CD4-positive, alpha-beta T cell treated with Interleukin-4 for 1 hour (primary cell): ENCODE measurements at places on chromosomes 3 and 15.

DNA sequence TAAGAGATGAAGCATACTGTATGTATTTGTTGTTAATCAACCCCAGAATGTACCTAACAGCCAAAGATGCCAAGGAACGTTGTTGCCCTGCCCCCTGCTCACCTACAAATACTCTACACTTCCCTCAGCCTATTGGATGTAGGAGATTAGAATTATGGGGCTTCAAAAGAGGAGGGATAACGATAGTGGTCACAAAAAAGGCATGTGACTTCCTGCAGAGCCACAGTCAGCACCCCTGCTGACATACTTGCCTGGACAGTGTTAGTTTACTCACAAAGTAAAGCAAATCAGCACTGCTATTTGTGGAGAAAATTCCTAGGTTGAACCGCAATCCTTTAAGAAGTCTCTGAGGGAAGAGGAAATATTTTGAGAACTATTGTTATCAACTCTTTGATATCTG, 37.9 kb downstream of the PARP15 start:
- no peak for DNase-seq

GRCh38 chr3:143002727-143003126, 1.4 kb downstream of the U2SURP start:
- no peak for DNase-seq

DNA sequence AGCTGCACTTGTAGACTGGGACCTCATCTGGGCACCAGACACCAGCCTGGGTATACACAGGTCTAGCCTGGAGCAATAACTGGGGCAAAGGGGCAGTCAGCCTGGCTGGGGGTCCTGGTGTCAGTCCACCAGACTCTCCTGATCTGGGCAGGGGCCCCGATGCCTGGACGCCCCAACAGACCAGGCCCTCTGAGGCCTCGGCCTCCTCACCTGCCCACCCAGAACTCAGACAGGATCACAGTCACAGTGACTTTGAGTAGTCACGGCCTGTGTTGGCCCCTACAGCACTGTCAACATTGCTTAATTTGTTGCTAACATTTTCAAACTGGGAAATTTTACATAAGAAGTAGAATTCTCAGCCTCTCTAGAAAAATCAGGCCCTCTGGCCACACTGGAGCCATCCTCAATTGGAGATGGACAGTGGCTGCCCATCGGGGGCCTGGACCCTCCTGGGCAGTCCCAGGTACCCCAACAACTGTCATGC, 5.8 kb downstream of the TWF2 start:
- no peak for DNase-seq

DNA sequence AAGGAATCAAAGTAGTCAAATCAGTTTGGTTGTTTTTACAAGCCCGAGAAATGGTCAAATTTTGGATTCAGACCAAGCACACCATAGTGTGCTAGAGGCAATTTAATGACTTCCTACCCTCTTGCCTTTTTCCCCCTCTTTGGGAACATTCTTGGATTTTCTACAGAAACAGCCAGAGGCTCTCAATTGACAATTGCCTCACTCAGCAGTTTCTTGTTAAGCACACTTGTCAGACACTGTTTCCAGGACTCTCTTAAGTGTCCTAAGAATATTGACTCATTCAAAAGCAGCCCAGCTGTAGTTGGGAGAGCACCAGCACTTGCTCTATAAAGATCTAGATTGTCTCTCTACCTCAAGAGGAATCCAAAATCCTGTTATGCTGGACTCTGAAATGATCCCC, 1.5 kb upstream of the SLC35G2 start:
- no peak for DNase-seq

- no peak for DNase-seq
Observed at GRCh38 chr15:61856295-61856694, 204.0 kb downstream of the VPS13C start.
